ENCODE measurements at places on chromosomes 2 and 18.

- DNase-seq = no peak
Measured at GRCh38 chr2:56898986-56899385, 715.2 kb downstream of the CCDC85A start.

- no peak for DNase-seq
Measured at GRCh38 chr2:225177098-225177497, 134.8 kb upstream of the DOCK10 start.

DNA sequence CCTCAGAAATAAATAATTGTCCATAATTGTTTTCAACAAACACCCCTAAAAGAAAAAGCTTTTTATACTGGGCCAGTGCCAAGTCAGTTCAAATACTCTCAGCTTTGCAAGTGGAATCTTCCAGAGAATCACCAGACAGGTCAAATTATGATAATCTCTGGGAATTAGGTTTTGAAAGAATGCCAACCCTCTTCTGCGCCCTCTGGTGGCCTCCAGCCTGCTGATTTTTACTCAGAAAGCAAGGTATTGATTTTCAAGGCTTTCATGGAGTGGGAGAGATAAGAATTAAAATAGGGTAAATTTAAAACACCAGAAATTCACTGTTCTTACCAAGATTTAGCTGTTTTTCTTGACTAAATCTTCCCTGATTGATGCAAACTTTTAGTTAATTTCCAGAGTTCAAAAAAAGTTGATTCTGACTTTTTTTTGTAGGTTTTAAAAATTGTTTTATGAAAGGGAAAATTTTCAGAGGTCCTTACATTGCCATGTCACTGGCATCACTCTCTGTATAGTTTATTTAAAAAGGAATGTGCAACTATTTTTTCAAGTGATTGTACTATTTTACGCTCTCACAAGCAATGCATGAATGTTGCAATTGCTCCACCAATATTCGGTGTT, 282.9 kb upstream of the TNP1 start:
- no peak for DNase-seq

DNA sequence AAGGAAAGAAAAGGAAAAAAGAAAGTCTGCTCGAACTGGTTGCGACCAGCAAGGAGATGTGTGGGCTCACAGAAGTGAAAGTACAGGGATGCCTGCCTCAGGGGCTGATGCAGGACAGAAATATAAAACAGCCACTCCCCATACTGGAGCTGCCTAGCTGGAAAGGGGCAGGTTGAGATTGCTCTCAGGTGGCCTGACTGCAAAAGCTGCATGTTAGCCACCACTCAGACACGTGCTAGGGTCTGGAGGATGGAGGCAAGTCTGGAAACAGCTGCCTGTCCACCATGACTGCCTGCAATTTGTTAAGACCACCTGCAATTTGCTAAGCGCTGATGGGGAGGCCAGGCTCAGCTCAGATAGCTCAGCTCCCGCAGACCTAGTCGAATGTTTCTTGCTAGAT, 17.9 kb downstream of the B3GNT7 start:
- DNase-seq = no peak

GRCh38 chr2:164134336-164134735, 398.5 kb upstream of the FIGN start:
- DNase-seq = no peak

DNA sequence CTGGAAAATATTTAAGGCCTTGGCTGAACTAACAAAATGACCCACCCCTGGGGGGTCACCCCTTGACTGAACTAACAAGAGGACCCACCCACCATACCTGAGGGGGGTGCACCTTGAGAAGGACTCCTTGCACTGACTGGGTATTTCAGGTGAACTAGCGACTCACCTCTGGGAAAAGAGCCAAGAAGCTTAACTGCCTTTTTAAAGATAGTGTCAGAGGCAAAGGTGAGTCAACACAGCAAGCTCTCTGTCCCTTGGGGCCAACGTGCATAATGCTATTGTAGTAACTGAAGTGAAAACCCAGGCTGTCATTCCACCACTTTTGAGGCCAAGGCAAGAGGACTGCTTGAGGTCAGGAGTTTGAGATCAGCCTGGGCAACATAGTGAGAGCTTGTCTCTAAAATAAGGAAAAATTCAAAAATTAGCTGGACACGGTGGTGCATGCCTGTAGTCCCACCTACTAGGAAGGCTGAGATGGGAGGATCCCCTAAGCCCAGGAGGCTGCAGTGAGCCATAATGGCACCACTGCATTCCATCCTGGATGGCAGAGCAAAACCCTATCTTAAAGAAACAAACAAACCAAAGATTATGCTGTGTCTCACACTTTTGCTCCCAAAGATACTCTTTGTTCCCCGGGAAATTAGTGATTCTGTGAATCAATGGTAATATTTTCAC, 36.4 kb upstream of the ZCCHC2 start:
- no peak for DNase-seq

DNA sequence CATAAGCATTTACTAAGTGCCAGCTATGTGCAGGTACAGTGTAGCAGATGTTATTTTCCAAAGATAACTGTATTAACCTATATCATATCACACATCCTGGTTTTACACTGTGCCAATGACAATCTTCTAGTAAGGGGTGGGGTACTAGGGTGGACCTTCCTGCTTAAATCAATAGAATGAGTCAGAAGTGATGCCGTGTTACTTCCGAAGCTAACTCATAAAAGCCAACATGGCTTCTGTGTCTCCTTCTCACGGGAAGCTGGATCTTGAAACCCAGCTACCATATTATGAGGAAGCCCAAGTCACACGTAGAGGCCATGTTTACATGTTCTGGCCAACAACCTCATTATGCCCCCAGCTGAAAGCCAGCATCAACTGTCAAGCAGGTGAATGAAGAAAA, 59.1 kb downstream of the MRPL33 start:
- DNase-seq = no peak

DNA sequence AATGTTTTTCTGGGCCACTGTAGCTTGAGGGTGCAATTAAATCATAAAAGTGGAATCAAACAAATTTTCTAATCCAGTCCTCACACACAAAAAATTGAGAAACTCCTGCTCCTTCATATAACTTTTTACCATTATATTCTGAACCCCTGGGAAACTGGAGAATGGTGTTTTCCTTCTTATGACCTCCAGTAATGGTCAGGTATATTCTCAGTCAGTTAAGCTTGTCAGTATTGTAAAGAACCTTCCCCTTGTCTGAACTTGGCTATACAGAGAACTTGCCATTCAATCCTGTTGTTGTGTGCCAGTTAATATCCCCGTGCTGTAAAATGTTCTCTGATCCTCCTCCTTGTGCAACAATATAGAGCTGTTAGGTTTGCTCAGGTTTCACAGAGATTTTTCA, 39.5 kb downstream of the ZNF804A start:
- no peak for DNase-seq

All from activated CD4-positive, alpha-beta T cell treated with anti-CD3 and anti-CD28 coated beads for 1 hour (primary cell).